ENCODE measurements at places on chromosomes 5 and 9.

- DNase-seq = no peak
Observed at GRCh38 chr9:37187292-37187691, 66.9 kb downstream of the ZCCHC7 start.

DNA sequence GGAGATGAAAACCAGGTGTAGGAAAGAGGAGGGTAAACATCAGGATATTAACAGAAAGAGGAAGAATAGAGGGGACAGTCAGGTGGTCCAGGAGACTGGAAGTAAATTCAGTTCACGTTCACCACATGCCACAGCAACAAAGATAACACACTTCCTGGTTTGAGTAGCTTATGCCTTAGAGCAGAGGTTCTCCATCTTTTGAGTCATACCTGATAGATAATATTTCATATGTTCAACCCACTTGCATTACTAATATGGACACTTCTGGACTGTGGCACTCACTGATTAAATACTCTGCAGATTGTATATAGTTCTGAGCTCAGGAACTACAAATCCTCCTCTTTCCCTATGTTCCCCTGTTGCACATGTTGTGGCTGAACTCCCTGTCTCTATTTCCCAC lies 179.9 kb upstream of the NR3C1 start:
- no peak for DNase-seq

DNA sequence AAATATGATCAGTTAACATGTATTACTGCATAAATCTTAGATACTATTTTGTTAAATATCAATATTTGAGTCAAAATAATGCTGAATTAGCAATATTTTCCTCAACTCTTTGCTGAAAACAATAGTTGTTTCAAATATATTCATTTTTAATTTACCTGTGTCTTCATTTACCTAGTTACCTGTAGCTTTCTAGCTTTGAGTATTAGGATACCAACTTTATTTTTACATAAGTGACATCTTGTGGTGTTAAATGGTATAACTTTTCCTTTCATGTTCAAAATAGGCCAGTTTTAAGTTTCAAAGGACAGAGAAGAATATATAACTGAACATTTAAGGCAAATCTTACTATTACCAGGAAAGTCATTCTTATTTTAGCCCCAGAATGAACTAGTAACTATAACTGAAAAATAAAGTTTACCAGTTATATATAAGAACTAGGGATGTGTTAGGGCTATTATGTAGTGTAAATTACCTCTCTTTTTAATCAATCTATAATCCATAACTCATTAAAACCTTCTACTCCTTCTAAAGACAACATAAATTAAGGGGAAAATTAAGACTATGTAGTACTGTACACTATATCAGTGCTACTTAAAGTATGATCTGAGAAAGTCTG lies 25.3 kb downstream of the AP3B1 start:
- no peak for DNase-seq

DNA sequence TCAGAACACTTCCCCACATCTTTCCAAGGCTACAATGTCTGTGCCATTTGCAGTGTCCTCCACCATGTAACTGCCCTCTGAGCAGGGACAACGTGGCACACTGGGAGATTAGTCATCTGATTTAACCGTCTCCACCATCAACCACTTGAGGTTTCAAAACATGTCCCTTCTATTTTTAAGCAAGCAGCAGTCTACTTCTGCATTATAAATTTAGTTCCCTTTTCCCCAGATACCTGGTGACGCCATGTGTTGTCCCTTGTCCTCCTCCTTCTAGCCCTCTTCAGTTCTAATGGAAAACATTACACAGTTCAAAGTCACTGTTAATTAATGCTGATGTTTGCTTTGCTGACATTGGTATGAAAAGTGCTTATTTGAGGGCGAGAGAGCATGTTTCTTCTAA lies 52.8 kb downstream of the ATP10B start:
- no peak for DNase-seq

GRCh38 chr5:109660301-109660700 lies 29.4 kb upstream of the MAN2A1 start:
- DNase-seq = no peak

GRCh38 chr5:134590992-134591659 lies 41.5 kb downstream of the SAR1B start:
- no peak for DNase-seq

DNA sequence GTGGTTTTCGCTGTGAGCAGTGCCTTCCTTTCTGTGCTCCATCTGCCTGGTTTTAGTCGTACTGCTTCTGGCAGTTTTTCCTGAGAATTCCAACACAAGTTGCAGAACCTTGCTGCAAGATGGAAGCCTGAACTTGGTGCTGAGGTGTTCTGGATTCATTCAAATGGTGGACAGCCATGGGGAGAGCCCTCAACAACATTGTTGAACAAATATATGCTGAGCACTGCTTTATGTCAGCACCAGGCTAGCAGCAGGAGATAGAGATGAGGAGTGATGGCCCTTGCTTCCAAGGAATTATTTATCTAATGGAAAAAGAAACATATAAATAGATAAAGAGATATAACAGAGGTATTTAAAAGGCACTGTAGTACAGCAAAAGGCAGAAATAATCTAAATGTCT lies 7.3 kb upstream of the RPS6 start:
- DNase-seq = no peak

DNA sequence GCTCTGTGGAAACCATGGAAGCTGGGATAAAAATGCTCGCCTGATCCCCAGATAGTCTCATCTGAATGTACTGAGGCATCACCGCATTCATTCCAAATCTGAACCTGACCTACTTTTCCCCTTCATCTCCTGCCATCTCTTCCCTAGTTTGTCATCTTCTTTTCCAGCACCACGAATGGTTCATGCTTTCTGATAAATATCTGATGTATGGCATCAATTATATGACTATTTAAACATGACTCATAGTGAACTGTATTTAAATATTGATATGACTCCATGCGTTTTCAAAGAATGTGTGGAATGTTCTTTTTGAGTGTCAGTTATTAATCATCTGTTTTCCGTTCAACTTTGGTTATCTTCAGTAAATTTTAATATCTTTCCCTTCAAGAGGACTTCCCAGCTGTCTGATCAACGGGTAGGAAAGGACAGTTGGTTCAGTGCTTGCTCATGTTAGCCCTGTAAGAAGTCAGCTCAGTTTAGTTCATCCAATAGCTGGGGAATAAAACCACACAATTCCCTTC lies 21.1 kb downstream of the BASP1 start:
- DNase-seq = no peak

GRCh38 chr5:146447734-146448380 lies 724 bp downstream of the TCERG1 start:
- no peak for DNase-seq

DNA sequence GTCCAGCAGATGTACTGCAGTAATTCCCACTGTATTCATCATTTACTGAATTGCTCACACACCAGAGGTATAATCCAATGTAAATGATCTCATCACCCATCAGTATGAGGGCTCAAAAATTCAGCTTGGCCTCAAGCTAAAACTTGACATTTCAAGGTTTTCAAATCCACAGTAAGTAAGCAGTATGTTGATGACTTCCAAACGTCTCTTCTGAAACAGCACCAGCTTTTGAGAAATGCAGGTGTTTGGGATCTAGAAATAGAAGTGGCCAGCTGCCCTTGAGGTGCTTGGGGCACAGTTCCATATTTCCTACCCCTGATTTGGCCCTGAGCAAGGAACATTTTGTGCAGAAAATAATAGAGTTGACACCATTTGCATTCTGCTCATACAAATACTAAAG lies 388.0 kb upstream of the TUSC1 start:
- DNase-seq = no peak

DNA sequence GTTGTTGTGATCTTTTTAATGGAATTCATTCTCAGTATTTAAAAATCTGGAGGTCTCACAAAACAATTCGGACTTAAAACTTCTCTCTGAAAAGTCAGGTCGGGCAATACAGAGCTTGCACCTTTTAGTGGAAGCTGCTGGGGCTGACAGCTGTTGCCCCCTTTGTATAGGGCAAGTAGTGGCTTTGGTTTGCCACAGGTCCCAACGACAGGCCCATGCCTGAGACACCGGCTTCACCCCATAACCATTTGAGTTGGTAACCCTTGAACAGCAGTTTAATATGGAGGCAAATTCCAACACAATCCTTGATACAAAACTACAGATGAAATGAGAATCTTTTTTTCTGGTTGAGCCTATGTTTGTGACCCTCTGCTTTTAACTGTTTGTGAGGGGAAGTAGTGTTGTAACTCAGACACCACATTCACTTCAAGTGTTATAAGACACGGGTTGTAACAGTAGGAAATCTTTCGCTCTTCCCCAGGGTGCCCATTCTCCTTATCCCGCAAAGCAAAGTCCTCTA lies 752 bp upstream of the GLRX start:
- no peak for DNase-seq

GRCh38 chr9:89484475-89485404 lies 13.2 kb downstream of the SEMA4D start:
- DNase-seq = no peak
